ENCODE measurements at places on chromosomes 6 and 20.

DNA sequence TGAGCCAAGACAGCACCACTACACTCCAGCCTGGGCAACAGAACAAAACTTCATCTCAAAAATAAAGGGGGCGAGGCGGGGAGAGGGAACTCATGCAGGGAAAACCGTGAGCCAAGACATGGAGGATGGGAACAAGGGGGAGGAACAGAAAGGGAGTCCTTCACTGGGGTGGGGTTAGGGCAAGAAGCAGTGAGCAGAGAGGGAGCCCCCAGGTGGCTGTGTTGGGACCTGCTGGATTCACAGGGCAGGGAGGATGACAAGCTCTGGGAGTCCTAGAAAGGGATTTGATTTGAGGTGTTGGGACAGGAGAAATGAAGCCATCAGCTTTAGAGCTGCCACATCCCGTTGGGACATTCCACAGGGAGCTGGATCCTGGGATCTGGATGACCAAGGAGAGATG is 90.6 kb upstream of the TOP1 start:
- no peak for DNase-seq

GRCh38 chr20:9401371-9401770 is 113.0 kb upstream of the LAMP5 start:
- DNase-seq = no peak

- DNase-seq = no peak
Observed at GRCh38 chr6:44000164-44000842, 126.9 kb downstream of the MRPL14 start.

GRCh38 chr6:36487698-36488097 is 44.9 kb downstream of the KCTD20 start:
- DNase-seq = no peak

DNA sequence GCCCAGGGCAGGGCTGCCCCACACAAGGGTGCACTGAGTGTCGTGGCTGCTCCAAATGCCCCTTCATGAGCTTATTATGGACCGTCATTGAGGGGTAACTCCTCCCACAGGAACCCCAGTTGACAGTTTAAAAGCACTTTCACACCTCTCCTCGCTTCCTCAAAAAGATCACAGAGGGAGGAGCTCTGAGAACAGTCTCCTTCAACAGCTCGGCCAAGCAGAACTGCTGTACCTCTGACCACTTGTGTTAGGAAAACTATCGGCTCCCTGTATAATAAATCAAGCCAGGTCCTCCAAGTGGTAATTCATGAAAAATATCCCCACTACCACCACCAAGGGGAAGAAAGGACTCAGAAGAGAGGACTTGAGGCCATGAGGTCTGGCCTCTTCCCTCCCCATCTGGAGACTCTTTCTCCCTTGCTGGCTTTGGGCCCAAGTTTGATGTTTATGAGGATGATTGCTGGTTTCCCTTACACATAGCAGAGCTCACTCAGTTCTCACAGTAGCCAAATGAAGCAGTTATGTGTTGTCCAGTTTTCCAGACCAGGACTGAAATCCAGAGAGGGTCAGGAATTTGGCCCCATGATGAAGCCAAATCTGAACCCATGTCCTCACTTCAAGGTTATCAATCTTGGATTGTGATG is 8.7 kb downstream of the SNX21 start:
- DNase-seq = no peak

All from CD4-positive, CD25-positive, alpha-beta regulatory T cell (primary cell).